ENCODE measurements at places on chromosomes 11 and 22.

GRCh38 chr11:17791144-17791543 lies 56.6 kb downstream of the KCNC1 start:
- DNase-seq = no peak

DNA sequence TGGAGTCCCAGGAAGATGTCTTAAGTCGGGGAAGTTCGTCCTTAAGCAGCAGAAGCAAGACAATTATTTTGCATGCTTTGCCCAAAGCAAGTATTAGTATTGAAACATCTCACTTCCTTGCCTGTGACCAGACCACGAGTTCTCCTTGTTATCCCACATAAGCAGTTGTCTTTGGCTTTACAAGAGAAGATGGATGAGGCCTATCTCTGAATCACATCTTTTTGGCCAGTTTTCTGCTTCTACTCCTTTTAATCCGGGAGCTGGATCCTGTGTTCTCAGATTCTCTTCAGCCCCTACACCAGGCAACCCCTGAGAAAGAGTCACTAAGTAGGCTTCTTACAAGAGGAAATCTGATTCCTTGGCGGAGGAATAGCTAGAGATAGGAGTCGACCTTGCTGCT lies 2.1 kb downstream of the SYT9 start:
- no peak for DNase-seq

DNA sequence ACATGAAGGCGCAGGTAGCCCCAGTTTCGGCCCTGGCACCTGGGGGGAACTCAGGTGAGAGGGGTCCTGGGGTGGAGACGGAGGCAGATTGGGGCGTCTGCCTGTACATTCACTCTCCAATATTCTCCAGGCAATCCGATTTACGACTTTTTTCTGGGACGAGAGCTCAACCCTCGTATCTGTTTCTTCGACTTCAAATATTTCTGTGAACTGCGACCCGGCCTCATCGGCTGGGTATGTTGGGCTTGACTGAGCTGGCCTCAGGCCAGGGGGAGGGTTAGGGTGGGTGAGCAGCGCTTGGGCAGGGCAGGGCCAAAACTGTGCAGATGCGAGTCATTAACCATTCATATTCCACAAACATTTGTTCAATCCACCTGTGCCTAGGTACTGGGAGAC lies 1.7 kb downstream of the TM7SF2 start:
- DNase-seq = no peak

DNA sequence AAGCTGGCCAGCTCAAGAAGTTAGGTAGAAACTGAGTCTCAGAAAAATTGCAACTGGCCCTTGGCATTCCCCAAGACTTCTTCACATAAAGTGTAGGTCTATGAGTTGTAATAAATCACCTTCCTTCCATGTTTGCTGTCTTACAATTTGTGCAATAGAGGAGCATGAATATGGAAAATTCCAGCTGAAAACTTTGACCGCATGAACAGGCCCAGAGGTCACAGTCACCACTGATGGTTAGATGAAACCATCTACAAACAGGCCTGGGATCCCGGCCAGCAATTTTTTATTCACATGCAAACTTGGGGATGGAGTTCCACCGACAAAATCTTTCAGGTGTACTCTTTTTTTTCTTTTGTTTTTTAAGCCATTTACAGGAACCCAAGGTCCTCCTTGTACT lies 88.1 kb downstream of the SERGEF start:
- DNase-seq = no peak

DNA sequence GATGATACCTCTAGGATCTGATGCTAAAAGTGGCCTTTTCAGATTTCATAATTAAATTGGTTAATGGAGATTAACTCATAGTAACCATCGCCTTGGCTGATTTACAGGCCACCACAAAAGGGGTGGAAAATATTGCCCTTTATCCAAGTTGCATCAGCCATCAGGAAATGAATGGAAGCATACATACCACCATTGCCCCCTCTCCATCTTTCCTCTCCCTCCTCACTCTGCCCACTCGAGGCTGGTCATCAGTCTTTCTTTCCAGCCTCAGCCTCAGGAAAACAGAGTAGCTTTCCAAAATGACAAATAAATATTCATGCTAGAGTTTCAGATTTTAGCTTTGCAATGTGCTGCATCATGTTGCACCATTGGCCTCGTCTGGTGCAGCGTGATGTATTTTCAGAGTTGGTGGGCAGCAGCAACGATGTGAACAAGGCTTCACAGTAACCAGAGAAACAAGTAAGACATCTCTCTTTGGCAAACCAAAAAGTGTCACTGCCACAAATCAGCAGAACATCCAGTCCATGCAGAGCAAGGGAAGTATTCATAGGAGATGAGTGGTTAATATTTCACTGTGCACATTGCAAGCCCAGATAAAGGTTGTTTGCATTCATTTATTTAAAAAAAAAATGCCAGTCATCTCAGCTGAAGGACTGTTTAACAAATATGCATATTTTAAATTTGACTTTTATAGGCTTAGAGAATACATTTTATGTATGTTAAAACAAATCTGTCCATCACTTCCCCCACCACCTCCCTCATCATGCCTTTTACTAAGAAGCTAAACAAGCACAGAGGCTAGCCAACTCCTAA lies 136.7 kb upstream of the FAT3 start:
- DNase-seq = no peak

DNA sequence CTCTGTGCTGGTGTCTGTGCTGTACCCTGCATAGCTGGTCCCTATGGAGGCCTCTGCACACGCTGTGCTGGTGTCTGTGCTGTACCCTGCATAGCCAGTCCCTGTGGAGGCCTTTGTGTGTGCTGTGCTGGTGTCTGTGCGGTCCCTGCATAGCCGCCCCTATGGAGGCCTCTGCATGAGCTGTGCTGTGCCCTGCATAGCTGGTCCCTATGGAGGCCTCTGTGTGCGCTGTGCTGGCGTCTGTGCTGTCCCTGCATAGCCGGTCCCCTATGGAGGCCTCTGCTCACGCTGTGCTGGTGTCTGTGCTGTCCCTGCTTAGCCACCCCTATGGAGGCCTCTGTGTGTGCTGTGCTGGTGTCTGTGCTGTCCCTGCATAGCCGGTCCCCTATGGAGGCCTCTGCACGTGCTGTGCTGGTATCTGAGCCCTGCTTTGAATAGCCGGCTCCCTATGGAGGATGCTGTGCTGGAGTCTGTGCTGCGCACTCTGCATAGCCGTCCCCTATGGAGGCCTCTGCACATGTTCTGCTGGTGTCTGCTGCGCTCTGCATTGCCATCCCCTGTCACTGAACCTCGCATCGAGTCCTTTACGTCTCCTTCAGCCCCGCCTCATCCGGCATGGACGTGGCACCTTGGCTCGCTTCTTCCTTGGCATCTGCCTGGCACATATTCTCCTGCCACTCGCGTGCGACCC lies 6.2 kb downstream of the NADSYN1 start:
- DNase-seq = no peak

DNA sequence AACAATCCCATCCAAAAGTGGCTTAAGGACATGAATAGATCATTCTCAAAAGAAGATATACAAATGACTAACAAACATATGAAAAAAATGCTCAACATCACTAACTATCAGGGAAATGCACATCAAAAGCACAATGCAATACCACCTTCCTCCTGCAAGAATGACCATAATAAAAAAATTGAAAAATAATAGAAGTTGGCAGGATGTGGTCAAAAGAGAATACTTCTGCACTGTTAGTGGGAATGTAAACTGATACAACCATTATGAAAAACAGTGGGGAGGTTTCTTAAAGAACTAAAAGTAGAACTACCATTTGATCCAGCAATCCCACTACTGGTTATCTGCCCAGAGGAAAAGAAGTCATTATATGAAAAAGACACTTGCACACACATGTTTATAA lies 77.7 kb upstream of the SC5D start:
- DNase-seq = no peak

DNA sequence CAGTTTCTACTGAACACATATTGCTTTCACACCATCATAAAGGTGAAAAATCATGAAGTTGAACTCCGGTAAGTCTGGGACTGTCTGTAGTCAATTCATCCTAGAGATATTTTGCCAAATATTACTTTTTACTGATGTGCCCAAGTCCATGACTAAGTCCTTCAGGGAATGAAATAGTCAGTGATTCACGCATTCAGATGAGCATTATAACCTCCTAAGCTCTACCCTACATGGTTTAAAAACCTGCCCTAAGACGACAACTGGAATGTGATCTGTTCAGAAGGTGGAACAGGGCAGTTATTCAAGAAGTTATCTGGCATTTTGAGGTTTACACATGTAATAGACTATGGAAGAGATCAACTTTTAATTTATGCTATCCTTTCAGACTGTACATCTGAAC lies 125.6 kb downstream of the TRPC6 start:
- DNase-seq = no peak

GRCh38 chr11:121105481-121106195 lies 4.6 kb downstream of the TECTA start:
- no peak for DNase-seq

DNA sequence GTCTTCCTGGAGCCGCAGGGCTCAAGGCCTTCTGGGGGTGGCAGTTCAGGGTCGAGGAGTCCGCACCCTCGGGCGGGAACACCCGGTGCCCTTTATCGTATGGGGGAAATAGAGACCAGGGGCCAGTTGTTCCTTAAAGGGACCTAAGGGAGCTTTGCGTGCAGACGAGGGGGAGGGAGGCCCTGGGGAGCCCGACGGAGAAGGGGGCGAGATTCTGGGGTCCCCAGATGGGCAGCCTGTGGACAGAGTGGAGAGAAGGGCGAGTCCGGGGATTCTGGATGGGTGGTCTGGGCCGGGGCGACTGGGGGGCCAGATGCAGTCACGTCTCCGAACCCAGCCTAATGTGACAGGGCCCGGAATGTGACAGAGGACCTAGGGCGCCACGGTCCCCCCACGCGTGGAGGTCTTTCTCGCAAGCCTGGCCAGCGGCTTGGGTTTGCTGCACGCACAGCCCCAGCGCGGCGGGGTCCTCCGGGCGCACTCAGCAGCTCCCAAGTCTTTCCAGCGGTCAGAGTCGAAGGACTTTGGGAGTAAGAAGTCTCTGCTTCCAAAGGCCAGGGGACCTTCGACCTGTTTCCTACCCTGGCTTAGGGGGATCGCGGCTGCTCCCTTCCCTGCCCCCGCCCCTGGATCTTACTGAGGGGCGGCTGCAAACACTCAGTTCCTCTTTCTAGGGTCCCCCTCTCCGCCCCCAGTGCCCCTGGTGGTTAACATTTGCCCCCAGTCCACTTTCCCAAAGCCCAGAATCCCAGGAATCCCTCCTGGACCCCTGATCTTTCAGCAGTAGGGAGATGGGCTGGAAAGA lies 547 bp downstream of the TUBA8 start:
- DNase-seq = no peak

- peak; percentile 36 for DNase-seq
These were observed 107.8 kb downstream of the FAR1 start for GRCh38 chr11:13776134-13776815.

DNA sequence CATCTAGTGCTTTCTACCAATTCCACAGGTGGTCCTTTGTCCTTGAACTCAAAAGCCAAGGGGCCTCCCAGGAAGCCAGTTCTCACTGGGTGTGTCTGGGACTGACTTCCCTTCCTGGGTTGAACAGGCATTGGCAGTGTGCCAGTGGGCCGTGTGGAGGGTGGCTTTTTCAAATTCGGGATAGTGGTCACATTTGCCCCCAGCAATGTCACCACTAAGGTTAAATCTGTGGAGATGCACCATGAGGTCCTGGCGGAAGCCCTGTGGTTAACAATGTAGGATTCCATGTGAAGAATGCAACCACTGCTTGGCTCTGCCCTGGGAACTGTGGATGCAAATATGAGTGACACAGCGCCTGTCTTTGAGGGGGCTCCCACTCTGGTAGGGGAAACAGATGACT lies 53.2 kb upstream of the MTNR1B start:
- DNase-seq = no peak

GRCh38 chr22:36151006-36151595 lies 9.5 kb downstream of the APOL3 start:
- no peak for DNase-seq

- no peak for DNase-seq
These were observed 50.7 kb upstream of the ARHGAP32 start for GRCh38 chr11:129242855-129243254.

DNA sequence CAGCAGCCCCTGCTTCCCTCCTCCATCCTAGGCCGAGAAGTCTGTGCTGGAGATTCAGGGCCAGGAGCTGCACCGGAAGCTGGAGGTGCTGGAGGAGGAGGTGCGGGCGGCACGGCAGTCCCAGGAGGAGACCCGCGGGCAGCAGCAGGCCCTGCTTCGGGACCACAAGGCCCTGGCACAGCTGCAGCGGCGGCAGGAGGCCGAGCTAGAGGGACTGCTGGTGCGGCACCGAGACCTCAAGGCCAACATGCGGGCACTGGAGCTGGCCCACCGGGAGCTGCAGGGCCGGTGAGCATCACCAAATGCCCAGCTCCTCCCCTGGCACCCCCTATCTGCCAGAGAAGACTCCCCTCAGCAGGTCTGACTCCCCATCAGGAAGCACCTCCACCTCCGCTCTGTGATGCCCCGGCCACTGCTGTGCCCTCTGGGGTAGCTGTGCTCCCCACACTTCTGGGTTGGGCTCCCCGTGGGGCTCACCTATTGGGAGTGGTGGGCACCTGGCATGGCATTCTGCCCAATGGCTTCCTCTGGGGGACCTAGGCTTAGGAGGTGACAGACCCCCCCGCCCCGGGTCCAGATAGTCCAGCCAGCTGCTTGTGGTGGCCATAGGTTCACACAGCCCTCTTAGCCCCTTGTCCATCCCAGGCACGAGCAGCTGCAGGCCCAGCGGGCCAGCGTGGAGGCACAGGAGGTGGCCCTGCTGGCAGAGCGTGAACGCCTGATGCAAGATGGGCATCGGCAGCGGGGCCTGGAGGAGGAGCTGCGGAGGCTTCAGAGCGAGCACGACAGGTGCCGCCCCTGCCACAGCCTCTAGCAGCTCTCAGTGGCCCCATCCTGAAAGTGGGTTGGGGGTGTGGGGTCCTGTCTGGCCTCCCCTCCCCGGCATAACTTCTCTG lies 6.6 kb upstream of the RPS6KA4 start:
- peak; percentile 88 for DNase-seq

DNA sequence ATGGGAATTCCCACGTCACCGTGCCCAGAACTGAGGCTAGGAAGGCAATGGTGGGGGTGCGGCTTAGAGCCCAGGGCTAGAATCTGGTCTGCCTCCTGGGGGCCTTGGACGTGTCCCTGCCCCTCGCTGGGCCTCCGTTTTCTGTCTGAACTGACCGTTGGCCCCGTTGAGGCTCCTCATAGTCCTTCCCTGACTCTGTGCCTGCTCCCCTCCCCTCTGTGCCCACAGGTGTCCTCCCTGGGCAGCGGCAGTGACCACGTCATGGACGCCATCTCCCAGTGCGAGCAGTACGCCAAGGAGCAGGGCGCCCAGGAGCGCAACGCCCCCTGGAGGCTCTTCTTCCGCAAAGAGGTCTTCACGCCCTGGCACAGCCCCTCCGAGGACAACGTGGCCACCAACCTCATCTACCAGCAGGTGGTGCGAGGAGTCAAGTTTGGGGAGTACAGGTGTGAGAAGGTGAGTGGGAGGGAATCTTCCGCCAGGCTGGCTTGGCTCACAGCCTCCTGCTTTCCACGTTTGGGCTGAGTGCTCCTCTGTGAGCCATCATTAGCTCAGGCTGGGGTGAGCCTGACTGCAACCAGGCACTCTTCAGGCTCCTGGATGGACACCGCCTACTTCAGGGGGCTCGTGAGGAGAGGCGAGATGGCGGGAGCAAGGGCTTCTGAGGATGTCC lies 63.9 kb downstream of the MYO7A start:
- peak; percentile 7 for DNase-seq
